ENCODE measurements at places on chromosomes 1 and 21.

- DNase-seq = no peak
Observed at GRCh38 chr1:41895552-41895951, 23.2 kb downstream of the HIVEP3 start.

GRCh38 chr1:78651241-78651640 lies 1.6 kb downstream of the IFI44 start:
- peak; percentile 68 for DNase-seq

GRCh38 chr1:199945591-199945990 lies 81.9 kb upstream of the NR5A2 start:
- no peak for DNase-seq

GRCh38 chr1:43004587-43005459 lies 46.2 kb upstream of the SLC2A1 start:
- DNase-seq = no peak

DNA sequence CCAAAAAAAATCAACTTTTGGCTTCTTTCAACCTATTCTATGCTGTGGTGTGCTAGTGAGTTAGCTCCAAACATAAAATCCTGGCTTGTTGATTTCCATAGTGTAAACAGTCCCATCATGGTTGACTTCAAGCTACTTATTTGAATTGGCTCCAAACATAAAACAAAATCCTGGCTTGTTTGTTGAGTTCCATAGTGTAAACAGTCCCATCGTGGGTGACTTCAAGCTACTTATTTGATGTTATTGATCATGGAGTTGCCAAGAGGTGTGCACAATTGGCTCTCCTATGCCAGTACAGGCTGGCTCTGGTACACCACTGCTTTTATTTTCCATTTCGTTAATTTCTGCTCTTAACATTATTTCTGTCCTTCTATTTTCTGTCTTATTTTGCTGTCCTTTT lies 1.8 kb upstream of the COA6 start:
- DNase-seq = no peak

DNA sequence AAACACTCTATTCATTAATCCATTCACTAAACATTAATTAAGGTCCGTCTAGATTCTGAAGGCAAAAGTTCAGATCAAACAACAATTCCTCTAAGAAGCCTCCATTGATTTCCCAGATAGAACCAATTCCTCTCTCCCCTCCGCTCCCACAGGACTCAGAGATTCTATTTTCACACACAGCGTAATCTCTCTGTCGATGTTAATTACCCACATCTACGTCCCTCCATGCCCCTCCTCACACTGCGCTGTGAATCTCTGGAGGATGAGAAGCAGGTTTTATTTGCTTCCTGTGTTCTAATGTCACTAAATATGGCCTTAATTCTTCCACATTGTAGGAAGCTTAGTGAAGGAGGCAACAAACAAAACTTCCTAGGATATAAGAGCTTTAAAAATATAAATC lies 306.7 kb downstream of the DSCAM start:
- no peak for DNase-seq

GRCh38 chr1:17567582-17567981 lies 28.1 kb downstream of the ARHGEF10L start:
- DNase-seq = no peak

DNA sequence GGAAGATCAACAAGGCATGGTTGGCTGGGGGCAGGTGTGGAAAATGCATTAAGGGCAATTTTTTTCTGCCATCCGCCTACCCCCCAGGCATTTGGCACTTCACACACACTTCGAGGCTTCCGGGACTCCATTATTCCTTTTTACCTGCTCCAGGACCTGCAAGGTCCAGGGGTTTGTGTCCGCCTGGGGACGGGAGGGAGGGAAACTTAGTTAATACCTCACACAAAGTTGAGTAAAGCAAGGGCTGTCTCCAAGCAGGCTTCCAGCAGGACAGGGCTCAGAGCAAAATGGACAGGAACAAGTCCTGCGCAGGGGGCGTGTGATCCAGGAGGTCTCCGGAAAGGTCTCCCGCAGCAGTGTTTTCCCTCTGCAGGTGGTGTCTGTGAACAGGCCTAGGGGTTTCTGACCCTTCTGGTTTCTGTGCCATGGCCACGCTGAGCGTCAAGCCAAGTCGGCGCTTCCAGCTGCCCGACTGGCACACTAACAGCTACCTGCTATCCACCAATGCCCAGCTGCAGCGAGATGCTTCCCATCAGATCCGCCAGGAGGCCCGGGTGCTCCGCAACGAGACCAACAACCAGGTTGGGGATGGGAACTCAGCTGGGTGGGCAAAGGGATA lies 712 bp downstream of the TEKT2 start:
- DNase-seq = no peak

DNA sequence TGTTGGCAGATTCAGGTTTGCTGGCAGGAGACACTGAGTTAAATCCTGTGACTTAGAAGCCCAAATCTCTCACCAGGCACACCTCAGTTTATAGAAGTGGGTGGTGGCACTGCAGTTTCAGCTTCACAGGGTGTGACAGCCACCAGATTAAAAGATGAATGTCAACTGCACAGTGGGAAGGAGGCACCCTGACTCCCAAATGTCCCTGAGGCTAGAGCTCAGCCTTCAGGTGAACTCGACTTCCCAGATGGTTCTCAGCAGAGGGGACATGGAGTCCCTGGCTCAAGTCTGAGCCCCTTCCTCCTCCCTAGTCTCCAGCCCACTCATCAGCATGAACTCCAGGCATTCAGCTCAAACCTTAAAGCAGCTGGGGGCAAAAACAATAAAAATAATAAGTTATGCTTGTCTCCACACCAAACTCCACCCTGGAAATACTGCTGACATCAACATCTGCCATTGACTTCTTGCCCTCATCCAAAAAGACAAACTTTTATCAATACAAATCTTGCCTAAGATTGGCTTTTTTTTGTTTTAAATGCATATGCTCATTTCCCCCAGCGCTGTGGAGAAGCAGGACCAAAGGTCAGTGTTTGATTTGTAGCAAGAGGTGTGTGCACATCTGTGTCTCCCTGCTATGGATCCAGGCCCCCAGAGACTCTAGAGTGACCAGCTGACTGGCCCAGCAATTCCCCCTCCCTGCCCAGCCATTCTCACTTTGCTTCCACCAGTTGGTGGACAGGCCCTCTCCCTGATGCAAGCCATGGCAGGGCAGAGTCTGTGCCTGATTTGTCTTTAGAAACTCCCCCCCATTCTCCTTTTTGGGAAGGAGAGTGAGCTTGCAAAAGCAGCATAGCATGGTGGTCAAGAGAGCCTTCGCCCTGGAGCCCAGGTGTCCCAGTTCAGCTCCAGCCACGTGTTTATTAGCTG lies 18.5 kb upstream of the S100A7 start:
- DNase-seq = no peak

GRCh38 chr21:15256996-15257395 lies 192.2 kb upstream of the NRIP1 start:
- no peak for DNase-seq

GRCh38 chr1:26102526-26102925 lies 9.1 kb upstream of the PDIK1L start:
- no peak for DNase-seq

GRCh38 chr1:46481961-46482360 lies 7.7 kb upstream of the DMBX1 start:
- DNase-seq = peak; percentile 62

DNA sequence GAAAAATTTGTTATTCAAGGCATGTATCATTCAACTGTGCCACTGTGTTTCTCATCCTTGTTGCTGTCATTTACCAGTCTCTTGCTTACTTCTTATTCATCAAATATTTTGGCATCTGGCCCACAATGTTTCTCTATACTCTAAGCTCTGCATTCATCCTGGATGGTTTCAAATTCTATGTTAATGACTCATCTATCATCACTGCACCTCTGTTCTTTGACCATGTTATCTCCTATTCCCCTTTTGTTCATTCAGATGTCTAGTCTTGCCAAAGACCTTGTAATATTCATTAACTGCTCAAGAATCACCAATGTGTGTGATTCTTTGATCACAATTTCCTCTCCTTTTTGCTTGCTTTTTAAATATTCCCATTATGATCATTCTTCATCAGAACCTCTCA lies 54.6 kb upstream of the PRKACB start:
- peak; percentile 49 for DNase-seq

- DNase-seq = no peak
Observed at GRCh38 chr1:169724168-169724567, 9.7 kb downstream of the SELE start.

DNA sequence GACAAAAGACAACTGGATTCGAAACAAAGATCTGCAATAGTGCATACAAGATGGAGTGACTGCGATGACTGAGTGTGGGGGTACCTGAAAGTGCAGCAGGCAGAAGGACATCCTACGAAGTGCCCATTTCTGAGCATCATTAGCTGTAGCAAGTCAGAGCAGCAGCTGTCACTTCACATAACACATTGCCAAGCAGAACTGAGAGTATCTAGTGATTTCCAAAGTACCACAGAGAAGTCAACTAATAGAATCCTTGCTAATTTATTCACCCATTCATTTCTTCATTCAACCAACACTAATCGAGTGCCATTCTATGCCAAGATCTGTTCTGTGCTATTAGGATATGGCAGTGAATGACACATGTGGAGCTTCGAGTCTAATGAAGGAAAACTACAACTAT lies 31.6 kb upstream of the CAMSAP2 start:
- no peak for DNase-seq

- DNase-seq = no peak
Observed at GRCh38 chr1:116453481-116453880, 80.4 kb downstream of the ATP1A1 start.

DNA sequence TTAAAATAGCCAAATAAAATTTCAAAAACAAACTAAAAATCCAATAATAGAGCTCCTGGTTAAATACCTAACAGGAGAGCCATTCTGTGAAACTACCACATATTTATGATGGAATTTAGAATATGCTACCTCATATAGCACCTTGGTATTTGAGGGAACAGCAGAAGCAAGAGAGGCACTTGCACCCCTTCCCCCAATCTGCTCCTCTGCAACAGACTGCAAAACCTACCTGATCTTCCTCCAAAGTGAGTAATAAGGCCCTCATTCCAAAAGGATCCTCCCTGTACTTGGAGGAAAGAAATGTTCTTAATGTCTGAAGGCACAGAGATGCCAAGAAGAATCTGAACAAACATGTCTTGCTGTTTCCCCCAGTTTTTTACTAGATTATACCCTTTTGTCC lies 28.1 kb upstream of the RNPC3 start:
- no peak for DNase-seq

DNA sequence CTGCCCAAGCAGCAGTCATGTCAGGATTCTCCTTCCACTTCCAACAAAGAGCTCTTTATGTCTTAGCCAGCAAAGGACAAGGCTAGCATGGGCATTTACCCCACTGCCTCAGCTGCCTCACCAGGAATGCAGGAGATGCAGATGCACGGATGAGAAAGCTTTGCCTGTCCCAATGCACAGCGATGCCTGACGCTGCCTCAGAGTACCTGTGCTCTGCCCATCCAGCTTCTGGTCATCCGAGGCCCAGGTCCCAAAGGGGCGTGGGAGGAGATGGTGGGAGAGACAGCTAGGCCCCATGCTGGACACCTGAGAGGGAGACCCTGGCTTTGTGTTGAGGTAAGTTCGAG lies 59.0 kb downstream of the IRF2BP2 start:
- no peak for DNase-seq

DNA sequence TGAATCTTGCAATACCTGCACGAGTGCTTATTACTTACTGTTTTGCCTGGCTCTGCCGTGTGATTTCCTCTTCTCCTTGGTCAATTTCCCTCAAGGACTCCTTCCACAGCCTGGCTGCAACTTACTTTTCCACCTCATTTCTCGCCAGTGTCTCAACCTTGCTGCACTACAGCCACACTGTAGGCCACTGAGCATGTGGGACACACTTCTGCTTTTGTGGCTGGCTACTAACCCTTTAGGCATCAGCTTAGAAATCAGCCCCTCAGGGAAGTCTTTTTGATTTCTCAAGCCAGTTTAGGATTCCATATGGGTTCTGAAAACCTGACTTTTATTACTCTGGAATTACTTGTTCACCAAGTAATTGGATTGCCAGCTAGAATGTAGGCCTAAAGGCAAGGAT lies 5.2 kb upstream of the DMRTB1 start:
- DNase-seq = peak; percentile 22

DNA sequence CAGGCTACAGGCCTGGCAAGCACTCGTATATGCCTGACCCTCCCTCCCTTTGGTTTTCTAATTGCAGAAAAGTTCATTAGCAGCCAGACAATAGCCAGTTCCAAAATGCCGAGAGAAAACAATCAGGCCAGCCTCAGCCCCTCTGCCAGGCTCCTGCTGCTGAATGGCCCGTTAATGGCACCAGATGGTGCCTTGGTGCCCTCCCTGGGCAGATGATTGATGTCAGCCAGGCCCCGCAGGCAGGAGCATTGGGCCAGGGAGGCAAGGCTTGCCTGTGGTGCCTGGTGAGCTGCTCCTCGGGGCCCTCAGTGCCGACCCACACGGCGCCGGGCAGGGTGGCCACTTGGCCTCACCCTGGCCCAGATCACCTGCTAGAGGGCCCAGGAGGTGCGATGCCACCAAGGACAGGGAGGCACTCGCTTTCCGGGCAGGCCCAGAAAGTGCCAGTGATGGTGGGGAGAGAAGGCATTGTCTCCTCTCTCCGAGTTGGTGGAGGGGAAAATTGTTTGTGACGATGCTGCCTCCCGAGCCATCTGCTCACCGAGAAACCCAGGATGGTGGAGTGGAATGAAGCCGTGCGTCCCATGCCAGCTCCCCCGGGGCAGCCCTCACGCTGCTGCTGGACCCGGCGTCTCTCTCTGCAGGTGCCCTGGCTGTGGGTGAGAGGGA lies 28.1 kb downstream of the QSOX1 start:
- DNase-seq = no peak

- peak; percentile 44 for DNase-seq
Observed at GRCh38 chr1:222048094-222048595, 306.3 kb upstream of the DUSP10 start.

DNA sequence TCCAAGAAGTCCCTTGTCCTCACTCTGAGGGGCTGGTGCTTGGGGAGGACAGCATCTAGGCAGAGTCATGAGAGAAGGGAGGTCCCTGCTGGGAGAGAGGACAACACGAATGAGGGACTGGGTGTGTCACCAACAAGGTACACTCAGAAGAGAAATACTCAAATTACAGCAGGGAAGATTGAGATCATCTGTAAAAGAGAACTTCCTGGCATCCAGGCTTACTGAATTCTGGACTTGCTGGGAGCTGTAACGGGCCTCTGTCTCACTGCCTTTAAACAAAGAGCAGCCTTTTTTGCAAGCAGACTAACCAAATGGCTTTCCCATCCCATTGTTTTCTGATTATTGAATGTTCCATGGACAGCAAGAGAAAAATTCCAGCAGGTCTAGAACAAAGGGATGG lies 195.7 kb upstream of the RAB4A start:
- no peak for DNase-seq

- DNase-seq = no peak
Observed at GRCh38 chr1:214120951-214121350, 133.2 kb downstream of the PROX1 start.

DNA sequence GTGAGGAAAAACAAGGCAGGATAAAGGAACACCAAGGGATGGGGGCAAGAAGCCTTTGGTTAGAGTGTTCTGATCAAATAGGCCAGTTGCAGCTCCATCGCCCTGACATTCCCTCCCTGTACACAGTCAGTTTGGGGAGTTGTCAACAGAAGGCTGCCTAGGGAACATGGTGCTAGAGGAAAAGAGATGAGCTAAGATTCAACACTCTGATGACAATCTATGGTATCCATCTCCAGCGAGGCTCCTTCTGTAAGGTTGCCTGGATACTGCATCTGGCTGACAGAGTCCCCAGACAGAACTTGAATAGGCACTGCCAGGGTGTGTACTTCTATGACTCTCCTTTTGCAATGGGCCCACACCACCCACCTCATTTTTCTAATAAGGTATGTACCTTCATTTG lies 11.2 kb upstream of the SLAMF9 start:
- DNase-seq = no peak

All from OCI-M1 (cell line).